ENCODE measurements at places on chromosomes 2 and 18.

DNA sequence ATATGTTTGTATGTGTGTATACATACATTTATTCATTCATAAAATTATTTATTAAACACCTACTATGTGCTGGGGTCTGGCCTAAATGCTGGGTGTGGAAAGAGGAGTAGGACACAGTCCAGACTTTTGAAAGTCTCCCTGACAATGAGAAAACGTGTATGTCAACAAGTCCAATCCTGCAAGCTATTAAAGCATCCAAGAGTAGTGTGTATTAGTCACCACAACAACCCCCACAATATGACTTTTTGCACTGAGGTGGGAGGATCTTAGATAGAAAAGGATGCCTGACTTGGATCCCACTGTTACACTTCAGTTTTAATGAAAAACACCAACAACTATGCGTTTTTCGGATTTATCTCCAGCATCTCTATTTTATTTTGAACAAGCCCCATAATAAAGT lies 446.4 kb downstream of the EPHA4 start:
- no peak for DNase-seq

DNA sequence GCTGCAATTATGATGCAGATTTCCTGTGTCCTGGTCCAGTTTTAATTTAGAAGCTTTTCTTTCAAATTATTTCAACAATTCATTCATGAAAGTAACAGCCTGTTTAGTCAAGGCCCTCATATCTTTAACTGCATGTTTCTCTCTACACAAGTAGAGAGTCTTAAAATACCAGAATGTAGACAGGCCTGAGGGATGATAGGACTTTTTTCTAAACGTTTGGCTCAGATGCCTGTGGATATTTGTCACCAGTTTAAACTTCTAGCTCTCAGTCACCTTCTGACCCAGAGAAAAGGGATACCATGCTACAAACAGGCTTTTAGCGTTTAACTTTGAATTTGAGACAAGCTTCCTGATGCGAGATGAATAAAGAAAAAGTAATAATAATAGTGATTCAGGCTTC lies 15.7 kb downstream of the COL5A2 start:
- DNase-seq = no peak

DNA sequence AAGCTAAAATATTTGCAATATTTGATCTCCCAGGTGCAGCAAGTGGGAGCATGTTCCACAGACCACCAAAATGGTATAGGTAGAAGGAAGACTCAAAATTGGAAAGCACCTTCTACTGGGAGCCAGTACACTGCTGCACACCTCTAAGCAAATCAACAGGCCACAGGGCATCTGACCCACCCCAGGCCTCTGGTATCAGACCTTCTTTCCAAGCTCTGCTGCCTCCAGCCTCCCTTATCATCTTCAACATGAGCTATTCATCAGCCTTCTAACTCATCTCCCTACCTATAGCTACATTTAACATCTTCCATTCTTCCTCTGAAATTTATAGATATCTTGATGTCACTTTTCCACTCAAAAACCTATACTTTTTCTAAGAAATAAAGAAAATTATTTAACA lies 294.8 kb downstream of the ZEB2 start:
- DNase-seq = no peak

DNA sequence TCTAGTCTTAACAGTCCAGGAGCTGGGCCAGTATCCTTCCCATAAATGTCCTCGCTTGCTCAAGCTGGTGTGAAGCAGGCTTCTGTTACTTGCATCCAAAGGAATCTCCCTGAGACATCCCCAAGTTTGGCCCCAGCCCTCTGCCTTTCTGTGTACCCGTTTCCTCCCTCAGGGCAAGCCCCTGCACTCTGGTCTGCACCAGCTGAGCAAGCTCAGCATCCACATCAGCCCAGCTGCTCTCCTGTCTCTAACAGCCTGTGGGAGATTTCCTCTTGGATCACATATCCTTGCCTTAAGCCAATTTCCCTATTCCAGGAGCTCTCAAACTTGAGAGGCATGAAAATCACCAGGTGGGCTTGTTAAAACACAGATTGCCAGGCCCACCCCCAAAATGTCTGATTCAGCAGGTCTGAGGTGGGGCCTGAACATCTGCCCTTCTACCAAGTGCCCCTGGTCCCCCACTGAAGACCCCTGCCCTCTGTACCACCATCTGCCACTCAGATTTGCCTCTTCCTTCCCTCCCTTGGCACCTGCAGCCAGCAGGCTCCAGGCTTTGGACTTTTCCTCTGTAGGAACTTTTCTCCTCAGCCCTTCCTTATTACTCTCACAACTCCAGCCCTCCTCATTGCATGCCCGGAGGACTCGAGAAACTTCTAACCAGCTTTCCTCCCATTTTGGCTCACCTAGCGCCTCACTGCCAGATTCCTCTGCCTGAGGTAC lies 32.1 kb downstream of the REEP1 start:
- no peak for DNase-seq

- no peak for DNase-seq
Observed at GRCh38 chr2:213162516-213163118, 11.2 kb upstream of the IKZF2 start.

DNA sequence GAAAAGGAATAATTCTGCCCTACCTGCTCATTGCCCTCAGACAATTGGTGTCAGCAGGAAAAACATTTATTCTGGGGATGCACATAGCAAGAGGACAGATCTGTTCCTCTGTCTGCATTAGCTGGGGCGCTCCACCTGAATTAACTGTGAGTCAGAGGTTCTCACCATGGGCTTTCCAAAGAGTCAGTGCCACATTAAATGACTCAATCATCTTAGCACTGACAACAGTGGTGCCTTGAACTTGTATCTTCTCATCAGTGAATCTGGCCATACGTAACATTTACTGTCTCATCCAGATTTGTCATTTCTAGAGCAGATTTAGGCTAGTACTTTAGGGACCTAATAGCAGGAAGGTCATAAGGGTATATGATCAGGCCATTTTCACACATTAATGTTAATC lies 358.1 kb upstream of the CRIM1 start:
- no peak for DNase-seq

- no peak for DNase-seq
Observed at GRCh38 chr2:135094508-135094907, 42.4 kb downstream of the RAB3GAP1 start.

DNA sequence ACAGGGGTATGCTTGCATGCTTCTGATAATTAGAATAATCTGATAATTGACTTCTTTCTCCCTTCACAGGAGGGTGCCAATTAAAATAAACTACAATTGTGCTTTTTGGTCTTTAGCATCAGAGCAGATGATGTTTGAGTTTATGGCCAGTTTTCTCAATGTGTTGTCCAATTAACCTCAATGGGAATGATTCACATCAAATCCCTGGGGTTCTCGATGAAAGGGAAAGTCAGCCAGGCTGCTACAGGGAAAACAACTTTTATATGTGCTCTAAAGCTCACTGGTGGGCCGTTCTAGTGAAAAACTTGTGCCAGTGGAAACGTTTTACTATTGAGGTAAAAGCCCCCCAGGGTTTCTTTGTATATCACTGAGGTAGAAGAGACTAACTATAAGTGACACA lies 887.3 kb upstream of the CRIM1 start:
- DNase-seq = no peak

DNA sequence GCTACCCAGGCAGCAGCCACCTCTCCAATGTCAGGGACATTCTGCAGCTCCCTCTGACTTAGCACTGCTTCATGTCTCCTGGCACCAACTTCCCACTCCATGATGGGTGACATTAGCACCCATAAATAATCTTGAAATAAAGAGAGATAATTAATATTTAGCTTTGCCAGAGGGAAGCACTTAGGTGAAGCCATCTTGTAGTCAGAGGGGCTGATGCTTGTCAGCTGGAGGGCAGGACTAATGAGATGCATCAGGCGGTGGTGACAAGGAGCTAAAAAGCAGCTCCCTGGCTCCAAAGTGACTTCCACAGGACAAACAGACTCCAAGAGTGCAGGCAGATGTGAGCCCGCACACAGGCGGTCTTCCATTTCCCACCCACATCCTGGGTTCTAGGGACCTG lies 153.0 kb upstream of the ID2 start:
- no peak for DNase-seq

DNA sequence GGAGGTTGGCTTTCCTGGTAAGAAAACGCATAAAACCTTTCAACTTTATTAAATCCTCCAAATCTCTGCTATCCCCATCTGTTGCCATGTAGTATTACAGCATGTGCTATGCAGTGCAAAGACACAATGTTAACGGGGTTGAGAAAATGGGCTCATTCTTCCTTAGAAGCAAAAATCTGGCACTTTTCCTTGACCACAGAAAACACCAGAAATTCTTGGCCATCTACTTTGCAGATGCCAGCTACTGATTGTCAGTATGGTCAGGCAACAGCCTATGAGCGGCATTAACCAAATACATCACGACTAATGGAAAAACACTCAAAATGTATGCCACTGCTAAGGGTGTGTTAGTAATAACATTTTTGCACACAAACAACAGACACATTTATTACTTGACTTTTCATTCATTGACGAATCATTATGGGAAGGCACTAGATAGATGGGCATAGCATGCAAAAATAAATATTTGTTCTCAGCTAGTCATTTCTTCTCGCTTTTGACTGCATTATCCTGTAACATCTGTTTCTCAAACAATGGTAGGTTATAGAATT lies 65.2 kb upstream of the CRIM1 start:
- DNase-seq = no peak

- DNase-seq = no peak
Observed at GRCh38 chr2:38556006-38556801, 46.5 kb downstream of the HNRNPLL start.

- no peak for DNase-seq
Observed at GRCh38 chr2:42147641-42148274, 21.4 kb upstream of the EML4 start.

DNA sequence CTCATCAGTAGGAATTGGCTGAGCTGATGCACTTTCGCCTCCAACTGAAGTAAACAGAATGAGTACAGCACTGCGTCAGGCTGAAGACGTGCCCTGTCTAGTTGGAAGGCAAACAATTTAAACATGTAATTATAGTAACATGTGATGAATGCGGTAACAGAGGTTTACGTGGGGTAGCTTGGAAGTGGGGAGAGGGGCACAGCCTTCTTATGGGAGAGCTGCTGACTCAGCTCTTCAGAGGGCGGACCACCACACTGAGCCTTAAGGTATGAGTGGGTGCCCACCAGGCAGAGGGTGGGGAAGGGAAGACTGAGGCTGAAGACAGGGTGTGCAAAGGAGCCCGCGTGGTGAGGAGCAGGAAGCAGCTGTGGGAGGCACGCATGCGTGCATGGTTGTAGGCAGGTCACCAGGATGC lies 6.2 kb upstream of the EHD3 start:
- DNase-seq = no peak

- DNase-seq = no peak
Observed at GRCh38 chr2:99485411-99485810, 4.4 kb downstream of the REV1 start.

- DNase-seq = no peak
Observed at GRCh38 chr2:161843936-161844335, 219.7 kb downstream of the SLC4A10 start.

GRCh38 chr18:35227254-35227653 lies 13.6 kb upstream of the ZNF397 start:
- DNase-seq = no peak

- peak; percentile 65 for DNase-seq
Observed at GRCh38 chr2:234596696-234597575, 100.1 kb upstream of the ARL4C start.

GRCh38 chr2:56582570-56582969 lies 398.8 kb downstream of the CCDC85A start:
- no peak for DNase-seq

DNA sequence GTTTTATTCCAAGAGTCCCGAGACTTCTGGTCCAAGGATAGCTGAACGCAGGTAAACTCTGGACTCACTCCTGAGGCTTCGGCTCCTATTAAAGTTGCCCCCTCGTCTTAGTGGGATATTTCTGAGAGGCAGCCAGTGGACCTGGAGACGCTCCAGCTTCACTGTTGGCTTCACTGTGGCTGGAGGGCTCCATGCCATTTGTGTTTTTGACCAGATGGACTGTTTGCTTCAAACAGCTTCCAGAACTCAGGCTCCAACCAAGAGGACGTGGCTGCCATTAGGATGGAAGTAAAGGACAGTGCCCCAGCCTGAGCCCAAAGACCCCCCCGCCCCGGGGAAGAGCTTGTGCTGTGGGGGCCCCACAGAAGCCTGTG lies 94.4 kb upstream of the LDAH start:
- no peak for DNase-seq

DNA sequence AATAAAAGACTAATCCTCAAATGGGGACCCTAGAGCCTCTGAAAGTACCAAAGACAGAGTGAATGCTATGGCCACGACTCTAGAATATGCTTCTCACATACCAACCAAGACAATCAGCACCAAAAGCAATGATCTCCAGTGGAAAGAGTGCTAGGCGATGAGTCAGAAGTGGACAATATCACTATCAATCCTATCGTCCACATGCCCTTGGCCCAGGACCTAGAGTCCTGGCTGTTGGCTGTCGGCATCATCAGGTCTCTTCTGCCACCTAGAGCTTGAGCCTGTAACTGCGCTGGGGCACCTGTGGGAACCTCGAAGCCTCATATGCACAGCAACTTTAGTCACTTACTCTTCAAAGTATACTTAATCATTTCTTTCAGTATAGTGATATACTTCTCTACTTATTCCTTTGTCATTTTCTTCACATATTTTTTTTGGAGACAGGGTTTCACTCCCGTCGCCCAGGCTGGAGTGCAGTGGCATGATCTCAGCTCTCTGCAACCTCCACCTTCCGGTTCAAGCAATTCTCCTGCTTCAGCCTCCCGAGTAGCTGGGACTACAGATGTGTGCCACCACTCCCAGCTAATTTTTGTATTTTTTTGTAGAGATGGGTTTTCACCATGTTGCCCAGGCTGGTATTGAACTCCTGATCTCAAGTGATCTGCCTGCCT lies 29.7 kb downstream of the NOL10 start:
- peak; percentile 69 for DNase-seq

DNA sequence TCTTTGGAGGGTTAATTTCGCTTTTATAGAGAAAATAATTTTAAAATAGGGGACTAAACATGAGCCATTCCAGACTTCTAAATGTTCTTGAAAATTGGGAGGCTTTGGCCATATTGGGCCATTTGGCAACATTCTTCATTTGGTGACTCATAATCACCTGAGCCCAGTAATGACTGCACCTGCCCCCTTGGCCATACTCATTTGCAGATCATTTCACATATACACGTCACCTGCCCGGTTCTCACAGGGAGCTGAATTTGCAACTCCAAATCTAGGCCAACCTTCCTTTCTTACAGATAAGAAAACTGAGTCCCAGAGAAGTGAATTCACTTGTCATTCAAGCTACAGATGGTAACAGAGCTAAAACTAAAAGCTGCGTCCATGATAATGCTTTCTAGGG lies 289.7 kb downstream of the EPHA4 start:
- DNase-seq = no peak

GRCh38 chr2:62698653-62699052 lies 6.9 kb upstream of the EHBP1 start:
- DNase-seq = no peak

GRCh38 chr2:237431372-237431771 lies 17.4 kb upstream of the COL6A3 start:
- DNase-seq = no peak

DNA sequence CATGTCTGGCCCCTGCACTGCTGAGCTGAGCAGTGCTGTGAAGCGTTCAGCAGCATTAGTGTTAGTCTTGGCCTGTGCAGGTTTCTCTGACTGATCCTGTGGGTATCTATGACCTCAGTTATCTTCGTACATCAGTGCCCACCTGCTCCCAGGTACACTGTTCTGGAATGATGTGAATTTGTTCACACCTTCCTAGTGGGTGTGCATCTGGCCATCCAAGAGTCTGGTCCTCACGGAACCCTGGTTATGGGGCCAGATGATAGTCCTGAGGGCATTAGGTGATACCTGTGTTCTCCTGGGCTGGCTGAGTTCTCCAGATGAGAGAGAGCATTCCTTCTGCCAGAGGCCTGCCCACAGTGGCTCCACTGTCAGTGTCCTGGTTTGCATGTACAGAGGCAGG lies 57.2 kb downstream of the INPP4A start:
- no peak for DNase-seq

All from H7 (cell line).